NCI-H187 treated with DMSO at 0.1 percent for 48 hours (cell line): ENCODE measurements at places on chromosomes 12 and 14.

- DNase-seq = no peak
These were observed 73.0 kb downstream of the DNAI7 start for GRCh38 chr12:25121916-25122315.

DNA sequence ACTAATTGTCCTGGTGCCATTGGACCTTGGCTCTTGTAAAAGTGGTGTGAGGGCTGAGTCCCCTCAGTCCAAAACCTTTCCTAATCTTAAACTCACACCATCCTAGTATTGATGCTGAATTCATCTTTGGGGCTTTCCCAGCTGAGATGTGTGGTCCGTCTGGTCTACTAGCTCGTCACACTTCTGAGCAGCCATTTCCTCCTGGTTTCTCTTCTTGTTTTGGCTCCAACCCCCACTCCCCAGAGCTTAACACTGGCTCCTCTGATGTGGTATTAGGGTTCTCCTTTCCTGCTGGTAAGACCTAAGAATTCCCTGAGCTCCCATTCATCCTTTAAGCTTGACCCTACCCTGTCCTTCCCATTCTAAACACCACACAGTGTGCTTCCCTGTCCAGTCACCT, 900.6 kb downstream of the VRK1 start:
- DNase-seq = no peak

GRCh38 chr12:89648211-89648930, 60.3 kb downstream of the ATP2B1 start:
- no peak for DNase-seq

DNA sequence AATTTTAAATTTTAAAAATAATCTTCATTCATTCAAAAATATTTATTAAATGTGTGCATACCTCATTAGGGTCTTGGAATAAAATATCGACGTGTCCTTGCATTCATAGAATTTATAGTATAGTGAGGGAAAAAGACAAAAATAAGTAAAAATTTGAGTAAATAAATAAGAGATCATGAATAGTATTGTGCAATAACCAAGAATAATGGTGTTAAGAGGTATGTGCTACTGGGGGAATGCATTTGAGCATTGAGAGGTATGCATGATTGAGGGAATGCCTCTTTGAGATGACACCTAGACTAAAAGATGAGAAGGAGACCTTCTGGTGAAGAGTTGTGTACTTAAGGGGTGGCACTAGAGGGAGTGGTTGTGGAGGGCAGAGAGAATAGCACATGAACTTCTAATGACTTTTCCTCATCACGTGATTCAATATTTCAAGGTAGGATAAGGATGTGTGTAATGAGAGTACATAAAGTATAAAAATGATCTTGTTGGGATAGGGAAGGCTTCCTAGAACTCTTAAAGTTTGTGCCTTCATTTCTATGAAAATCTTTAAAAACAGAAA, 18.8 kb upstream of the CATSPERB start:
- DNase-seq = no peak

DNA sequence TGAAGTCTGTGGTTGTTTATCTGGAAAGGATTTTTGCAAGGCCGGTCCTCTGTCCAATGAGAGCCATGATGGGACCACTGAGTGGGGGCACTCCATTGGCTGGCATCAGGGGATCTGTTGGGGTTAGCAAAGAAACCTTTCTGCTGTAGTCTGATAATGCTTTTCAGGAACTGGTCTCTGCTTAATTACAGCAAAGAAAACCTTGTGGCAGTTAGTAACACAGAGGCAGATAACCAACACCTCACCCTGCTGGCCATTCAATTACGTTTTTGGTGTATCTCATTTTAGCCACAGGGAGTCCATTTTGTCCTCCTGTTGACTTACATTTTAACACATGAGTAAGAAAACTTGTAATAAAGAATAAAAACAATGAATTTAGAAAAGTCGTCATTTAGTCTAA, 629.3 kb upstream of the MDGA2 start:
- no peak for DNase-seq

DNA sequence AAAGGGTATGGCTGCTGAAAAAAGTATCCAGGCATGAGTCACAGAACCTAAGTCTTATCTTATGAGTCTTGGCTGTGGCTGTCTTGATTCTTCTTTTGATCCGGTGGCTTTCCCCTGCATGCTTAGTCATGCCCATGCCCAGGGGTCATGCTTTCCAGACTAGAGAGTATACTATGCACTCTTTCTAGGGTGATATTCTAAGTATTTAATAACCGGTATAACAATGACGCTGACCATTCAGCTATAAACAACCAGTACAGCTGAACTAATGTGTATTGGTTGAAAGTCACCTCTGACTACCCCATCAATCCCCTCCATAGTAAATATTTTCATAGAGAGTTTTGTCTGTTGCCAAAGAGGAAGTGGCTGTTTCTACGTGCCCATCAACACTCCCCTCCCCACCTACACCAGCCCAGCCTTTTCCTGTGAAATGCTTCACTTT, 34.7 kb upstream of the NRXN3 start:
- no peak for DNase-seq

DNA sequence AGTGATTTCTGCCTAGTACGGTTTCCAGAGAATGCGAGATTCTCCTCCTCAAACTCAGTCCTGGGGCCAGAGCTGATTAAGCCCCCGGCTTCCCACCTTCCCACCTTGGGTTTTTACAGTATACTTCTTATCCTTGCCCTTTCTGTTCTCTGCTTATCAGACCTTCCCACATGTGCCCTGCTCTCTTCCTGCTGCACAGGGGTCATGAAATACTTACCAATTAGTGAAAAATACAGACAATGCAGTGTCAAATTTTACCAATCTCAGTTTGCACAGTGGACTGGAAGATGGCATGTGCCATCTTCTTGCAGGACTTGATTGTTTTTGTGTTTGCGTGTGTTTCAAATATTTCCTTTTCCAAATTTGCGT, 14.7 kb downstream of the SUSD6 start:
- DNase-seq = no peak

DNA sequence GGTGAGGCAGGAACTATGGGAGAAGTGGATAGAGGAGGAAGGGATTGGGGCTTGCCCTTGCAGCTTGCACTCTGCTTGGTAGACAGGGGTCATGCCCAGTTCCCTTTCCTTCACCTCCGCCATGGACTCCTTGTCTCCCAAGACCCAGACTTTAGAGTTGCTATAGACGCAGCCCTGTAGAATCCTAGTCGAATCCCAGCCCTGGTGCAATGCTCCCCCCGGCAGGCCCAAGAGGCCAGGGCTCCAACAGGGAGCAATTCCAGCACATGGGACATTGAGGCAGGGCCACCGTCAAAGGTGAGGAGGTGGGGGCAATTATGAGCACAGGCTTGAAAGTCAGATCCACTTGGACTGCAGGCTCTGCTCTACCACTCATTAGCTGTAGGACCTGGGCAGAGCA, 29.5 kb upstream of the BCDIN3D start:
- no peak for DNase-seq

GRCh38 chr14:26526137-26526536, 71.7 kb downstream of the NOVA1 start:
- no peak for DNase-seq

DNA sequence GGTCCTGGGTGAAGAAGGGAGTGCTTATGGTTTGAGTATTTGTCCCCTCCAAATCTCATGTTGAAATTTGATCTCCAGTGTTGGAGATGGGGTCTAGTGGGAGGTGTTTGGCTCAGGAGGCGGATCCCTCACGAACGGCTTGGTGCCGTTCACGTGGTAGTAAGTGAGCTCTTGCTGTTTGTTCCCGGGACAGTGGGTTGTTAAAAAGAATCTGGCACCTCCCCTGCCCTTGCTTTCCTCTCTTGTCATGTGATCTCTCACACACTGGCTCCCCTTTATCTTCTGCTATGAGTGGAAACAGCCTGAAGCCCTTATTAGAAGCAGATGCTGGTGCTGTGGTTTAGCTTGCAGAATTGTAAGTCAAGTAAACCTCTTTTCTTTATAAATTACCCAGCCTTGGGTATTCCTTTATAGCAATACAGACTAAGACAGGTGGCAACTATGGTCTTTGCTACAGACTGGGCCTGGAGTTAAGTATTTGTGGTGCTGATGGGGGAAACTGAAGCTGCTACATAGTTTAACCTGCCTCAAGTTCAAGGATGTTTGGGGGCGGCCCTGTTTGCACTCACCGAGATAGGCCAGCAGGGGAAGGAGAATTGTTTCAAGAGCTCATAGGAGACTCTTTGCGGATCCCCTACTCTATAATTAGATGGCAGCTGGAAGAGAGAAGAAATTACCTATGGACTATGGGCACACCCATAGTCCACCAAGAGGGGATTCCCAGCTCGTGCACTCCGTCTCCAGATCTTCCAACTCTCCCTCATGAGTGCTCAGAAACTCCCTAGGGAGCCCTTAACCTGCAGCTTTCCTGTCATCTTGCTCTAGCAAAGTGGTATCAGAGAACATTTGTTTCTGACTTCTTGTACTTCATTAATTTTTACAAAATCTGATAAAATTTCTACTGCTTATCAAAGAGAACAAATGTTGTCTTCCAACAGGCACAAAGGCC, 164.6 kb downstream of the SLC15A5 start:
- DNase-seq = peak; percentile 71

- DNase-seq = no peak
These were observed 80.0 kb downstream of the BORCS5 start for GRCh38 chr12:12436831-12437345.

DNA sequence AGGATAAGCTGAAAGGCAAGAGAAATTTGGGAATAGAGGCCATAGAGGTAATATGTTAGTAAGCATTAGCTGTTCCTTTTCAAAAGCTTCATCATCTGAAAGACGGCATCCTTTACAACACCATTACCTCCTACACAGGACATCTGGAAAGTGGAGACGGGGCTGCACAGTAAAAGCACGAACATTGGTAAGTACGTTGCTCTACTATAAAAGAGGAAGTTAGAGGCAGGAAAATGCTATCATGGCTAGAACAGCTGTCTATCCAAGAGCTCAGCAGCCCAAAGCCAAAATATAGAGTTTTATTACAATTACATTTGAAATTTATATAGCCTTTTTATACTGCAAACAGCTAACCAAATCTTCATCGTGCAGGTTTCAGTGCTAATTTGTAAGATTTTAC, 172.3 kb upstream of the GRIP1 start:
- DNase-seq = no peak

- no peak for DNase-seq
These were observed 30.2 kb downstream of the CLMN start for GRCh38 chr14:95289323-95290010.
